Heart right ventricle (tissue), 16 donors: ENCODE measurements at places on chromosomes 7 and 10. TPM values are rescaled to one million over a fixed set of nuclear protein-coding genes. Genes with fewer than 3 reads are reported as not detected.
A peak's percentile ranks its signal among the peaks of the same experiment; 100 is the strongest.

Gene TUBB8
- total RNA-seq, result not detected

Gene GIMAP6
- 17.2 TPM for total RNA-seq

Gene PPP1R3A
- total RNA-seq, result 150 TPM

Gene TIMM23
- 85.0 TPM for total RNA-seq

Gene CRHR2
- 1.0 TPM for total RNA-seq

Gene GNAT3
- not detected for total RNA-seq

Gene NPFFR1
- not detected for total RNA-seq

Gene FFAR4
- not detected for total RNA-seq

Gene TPST1
- 5.5 TPM for total RNA-seq

DNA sequence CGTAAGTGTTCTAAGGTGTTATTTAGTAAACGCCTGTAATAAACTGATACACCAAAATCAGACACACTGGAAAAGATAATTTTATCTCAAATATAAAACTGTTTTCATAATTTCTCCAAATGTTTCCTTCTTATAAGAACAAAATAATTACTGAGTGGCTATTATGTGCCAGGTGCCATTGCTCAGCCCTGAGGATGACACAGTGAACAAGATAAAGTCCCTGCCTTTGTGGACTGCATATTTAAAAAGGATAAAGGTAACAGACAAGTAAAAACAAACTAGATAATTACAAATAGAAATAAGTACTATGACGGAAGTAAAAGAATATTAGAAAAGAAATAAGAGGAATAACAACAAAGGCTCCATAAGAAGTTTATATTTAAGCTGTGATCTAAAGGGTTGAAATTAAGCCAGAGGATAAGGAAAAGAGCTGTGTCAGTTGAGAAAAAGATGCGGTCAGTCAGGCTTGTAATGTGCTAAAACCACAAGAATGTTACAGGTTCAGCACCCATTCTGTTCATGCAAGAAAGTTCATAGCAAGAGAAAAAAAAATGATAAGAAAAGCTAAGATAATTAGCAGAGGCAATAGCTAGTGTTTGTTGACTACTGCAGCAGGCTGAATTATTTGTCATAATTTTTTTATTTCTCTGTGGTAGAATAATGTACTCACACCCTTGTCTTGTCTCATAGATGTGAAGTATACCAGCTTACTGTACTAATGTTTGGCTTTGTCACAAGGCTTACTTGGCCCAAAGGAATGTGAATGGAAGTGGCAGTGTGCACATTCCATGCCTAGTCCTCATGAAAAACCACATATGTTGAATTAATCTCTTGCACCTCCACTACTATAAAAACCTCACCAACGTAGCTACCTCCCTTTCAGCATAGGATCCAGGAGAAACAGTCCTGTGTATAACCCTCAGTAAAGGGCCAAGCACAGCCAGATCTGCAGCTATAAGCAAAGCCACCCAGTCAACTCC is 75.1 kb downstream of the CRPPA start:
- no peak for DNase-seq

- no peak for DNase-seq
These were observed 780.3 kb downstream of the SUGCT start for GRCh38 chr7:40915071-40915470.

DNA sequence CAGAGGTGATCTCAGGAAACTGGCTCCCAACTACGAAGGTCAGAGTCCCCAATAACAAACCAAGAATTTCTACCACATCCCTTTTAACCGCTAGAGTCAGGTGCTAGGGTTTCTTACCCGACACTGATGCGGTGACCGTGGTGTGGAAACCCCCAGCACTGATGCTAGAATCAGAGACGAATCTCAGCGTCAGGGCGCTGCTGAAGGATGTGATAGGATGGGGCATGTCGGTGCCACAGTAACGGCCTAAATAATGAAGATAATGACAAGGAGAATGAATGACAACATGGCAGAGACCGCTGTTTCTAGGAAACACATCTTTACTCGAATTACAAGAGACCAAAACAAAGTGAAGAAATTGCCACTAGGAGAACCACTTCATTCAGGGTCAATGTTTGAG is 131.1 kb upstream of the RSU1 start:
- no peak for DNase-seq

DNA sequence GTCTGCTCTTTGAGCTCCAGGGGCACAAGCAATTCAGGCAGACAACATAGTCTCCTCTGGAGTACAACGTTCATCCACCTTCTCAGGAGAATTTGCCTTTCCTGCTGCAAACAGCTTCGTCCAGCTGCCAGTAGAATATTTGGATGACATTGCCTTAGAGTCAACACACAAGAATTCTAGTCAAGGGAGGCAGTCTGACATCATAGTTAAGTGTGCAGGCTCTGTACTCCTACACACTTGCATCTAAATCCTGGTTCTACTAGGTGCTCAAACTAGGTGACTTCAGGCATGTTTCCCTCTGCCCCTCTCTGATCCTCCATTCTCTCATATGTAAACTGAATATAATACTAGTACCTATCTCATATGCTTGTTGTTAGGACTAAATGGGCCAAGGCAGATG is 314.8 kb downstream of the HPSE2 start:
- no peak for DNase-seq

GRCh38 chr7:30738026-30738915 is 13.7 kb upstream of the INMT start:
- no peak for DNase-seq

- DNase-seq, result peak; percentile 22
These were observed 55.9 kb downstream of the ITIH5 start for GRCh38 chr10:7610651-7611389.

DNA sequence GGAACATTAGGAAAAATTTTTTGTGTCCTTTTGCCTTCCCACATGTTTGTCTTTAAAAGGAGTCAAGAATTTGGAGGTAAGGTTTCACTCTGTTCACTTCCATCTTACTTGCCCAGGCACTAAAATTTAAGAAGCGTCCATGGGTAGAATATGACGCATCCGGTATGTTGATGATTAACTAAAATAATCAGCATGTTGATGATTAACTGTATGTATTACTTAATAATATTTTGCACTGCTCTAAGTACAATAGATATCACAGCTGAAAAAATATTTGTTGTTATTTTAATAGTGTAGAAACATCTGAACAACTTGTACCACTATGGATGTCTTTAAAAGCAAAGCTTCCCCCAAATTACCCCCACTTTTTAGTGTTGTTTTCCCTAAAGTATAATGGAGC is 11.5 kb downstream of the ANKRD22 start:
- no peak for DNase-seq

GRCh38 chr10:49766484-49766883 is 4.4 kb upstream of the OGDHL start:
- DNase-seq, result no peak

GRCh38 chr7:69819333-69819705 is 221.0 kb downstream of the AUTS2 start:
- no peak for DNase-seq

GRCh38 chr7:36284456-36285090 is 105.1 kb upstream of the ANLN start:
- DNase-seq, result no peak

DNA sequence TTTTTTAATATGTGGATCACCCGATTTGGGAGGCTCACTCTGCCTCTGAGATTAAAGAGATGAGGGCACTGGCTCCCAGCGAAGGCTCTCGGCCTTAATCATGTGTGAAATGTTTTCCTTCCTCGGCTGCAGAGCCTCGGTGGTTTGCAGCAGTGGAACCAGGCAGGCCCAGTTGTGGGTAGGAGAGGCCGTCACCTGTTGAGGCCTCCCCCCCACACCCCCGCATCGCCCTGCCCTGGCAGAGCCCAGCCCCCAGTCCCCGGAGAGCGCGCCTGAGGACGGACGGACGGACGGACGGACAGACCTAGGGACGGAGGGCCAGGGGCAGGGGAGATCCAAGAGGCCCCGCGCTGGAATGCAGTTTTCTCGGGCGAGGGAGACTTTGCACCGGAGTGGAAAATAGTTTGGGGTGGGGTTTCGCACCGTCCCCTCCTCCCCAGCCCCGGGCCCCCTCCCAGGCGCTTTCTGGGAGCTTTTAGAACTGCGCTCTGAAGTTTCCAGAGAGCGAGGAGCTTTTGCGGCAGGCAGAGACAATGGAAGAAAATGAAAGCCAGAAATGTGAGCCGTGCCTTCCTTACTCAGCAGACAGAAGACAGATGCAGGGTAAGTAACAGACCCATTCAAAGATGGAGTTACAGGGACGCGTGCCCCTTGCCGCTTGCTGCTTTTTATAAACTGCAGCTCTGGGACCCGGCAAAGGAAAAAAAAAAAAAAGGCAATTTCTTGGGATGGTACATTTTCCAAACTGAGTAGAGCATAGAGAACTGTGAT is at the start of gene KIAA1217:
Gene KIAA1217 (plus strand): TSS at position 478 of the 771 bp plus-strand sequence. CDS start 56 bp downstream, at position 534.
- DNase-seq, result peak; percentile 49

GRCh38 chr7:84668116-84668515 is 473.5 kb upstream of the SEMA3A start:
- no peak for DNase-seq

- no peak for DNase-seq
These were observed 195.0 kb upstream of the STK17A start for GRCh38 chr7:43387932-43388331.

DNA sequence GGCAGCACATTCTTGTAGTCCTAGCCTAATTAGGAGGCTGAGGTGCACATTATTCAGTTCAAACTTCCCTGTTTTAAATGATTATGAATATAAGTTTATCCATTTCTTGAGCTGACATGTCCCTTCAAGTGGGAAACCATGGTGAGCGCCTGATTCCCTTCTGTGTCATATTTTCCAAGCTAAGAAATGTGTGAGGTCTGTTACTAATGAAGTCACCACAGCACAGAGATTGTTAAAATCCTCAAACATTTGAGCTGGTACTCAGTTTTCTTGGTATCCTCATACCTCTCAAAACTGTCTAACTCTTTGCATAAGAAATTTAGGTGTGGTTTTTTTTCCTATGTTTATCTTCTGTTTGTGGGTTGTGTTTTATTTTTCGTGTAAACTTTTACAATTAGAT is 926.8 kb downstream of the GATA3 start:
- no peak for DNase-seq

GRCh38 chr10:63583909-63584724 is 62.9 kb downstream of the REEP3 start:
- no peak for DNase-seq

- DNase-seq, result no peak
These were observed 467.0 kb upstream of the PODXL start for GRCh38 chr7:132023466-132023865.
